CD4-positive, alpha-beta T cell treated with Interleukin-15 for 1 hour (primary cell): ENCODE measurements at places on chromosomes 2 and 18.

DNA sequence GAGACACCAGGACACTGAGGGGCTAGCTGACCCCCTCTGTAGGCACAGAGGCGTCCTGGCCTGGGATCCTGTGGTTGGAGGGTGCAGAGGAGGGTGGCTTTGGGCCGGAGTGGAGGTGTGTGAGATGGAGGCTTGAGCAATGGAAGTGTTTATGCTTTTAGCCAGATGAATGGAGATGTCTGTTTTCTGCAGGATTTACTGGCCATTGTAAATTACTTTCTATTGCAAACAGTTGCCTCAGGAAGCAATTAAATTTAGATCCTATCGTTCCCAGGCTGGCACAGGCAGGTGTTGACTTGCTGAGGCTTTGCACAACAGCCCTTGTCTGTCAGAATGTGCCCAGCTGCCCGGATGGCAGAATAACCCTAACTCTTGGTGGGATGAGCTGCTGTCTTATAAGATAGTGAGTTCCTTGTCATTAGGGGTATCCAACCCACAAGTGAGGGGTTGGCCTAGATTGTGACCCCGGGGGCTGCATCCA is 1.8 kb upstream of the ARID5A start:
- no peak for DNase-seq

GRCh38 chr2:11761259-11761658 is 14.8 kb downstream of the LPIN1 start:
- no peak for DNase-seq

GRCh38 chr2:69188182-69188900 is 175.4 kb downstream of the ANTXR1 start:
- DNase-seq: no peak

DNA sequence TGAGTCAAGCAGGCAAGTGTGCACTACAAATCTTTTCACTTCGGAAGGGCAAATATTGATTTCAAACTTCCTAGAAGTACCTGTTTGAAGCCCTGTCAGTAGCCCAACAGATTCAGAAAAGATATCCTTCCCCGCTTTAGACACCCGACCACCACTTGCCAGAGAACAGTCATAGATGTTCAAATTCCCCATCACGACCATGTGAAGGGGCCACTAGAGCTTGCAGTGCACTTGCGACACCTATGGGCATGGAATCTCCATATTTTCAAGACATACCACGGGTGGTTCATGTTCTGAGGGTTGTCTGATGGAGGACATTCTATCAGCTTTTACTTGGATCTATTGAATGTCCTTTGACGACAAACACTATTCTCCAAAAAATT is 23.8 kb downstream of the GNLY start:
- no peak for DNase-seq

- DNase-seq: no peak
Measured at GRCh38 chr2:118121986-118122524, 33.8 kb downstream of the INSIG2 start.

- no peak for DNase-seq
Measured at GRCh38 chr2:237511433-237511832, 24.4 kb downstream of the MLPH start.

GRCh38 chr2:184597571-184597991 is 748 bp upstream of the ZNF804A start:
- DNase-seq: peak; percentile 31

DNA sequence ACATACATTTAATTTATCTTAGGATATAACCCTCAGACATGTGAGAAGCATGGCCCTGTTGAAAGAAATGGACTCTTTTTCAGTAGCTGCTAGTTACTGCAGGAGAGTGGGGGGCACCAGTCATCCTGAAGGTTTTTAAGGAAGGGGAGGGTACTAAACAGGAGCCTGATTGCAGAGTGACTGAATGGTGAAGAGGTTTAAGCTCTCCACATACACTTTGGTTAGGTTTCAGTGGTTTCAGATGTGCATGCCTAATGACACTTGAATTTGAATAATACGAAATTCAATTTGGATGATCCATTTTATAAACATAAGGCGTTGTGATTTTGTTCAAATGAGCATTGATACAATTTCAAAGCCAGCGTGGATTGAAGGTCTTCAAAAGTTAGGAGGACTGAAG is 10.9 kb upstream of the FAM237A start:
- no peak for DNase-seq

GRCh38 chr2:116094196-116094595 is 1651.8 kb downstream of the DPP10 start:
- no peak for DNase-seq

- no peak for DNase-seq
Measured at GRCh38 chr2:80971-81736, 34.8 kb upstream of the FAM110C start.

- DNase-seq: no peak
Measured at GRCh38 chr2:173192071-173192470, 116.4 kb downstream of the MAP3K20 start.

GRCh38 chr2:5253263-5253662 is 438.9 kb upstream of the SOX11 start:
- DNase-seq: no peak

DNA sequence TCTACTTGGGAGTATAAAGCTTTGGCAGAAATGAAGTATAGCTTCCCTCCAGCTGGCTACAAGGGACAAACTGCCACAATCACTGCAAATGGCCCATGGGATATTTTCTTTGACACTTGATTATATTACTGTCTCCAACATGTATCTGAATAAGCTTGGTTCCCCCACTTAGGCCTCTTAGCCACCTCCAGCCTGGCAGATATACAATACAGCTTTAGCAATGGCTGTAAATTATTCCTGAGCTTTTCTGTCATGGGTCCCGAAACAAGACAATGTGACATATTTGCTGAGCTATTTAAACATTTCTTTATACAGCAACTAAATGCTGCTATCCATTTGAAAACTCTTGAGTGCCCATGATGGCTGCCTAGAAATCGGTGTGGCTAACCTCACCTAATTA is 406.2 kb downstream of the SUCLG1 start:
- no peak for DNase-seq

DNA sequence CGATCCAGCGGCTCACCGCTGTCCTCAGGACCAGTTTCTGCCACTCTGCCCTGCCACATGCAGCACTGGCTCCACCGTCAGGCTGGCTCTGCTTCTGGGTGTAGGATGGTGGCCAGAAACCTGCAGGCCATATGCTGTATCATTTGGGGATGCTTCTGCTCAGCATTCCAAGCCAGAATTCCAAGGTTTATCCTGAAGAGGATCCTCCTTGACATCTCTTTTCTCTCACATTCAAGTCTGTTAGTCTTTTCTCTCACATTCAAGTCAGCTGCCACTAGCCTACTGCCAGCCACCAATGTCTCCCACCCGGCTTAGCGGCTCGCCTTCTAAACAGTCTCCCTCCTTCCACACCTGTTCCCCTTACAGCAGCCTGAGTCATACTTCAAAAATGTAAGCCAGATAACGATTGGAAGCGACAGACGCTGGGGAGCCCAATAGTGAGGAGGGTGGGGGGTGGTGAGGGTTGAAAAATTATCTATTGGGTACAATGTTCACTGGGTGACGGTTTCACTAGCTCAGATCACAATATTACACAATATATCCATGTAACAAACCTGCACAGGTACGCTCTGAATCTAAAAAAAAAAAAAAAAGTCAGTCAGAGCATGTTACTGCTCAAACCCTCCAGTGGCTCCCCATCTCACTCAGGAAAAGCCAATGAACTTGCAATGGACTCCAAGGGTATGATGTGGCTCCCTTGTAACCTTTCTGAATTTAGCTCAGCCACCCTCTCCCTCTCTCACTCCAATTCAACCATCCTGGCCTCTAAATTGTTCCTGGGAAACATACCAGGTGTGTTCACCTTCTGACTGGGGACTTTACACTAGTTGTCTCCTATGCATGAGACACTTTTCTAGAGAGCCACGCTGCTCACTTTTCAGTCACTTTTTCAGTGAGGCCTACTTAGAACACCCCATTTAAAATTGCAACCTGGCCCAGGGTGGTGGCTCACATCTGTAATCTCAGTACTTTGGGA is 38.8 kb upstream of the SP3 start:
- no peak for DNase-seq

DNA sequence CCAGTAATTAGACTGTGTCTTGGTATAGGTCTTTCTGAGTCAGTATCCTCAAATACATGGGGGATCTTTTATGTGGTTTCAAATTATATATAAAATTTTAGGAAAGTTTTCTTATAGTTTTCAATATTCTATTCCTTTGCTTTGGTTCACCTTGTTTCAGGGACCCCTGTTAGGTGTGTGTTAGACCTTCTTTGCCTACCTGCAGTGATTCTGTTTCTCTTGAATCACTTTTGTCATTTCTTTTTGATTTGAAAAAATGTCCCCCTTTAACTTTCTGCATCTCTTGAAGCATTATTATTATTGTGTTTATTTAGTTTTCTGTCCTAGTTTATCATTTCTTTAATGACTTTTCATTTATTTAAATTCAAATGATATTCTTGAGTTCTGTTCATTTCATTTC is 98.7 kb downstream of the FHOD3 start:
- DNase-seq: no peak

GRCh38 chr18:10299643-10300042 is 154.8 kb upstream of the APCDD1 start:
- no peak for DNase-seq

- DNase-seq: no peak
Measured at GRCh38 chr2:197838579-197838978, 34.2 kb downstream of the PLCL1 start.

DNA sequence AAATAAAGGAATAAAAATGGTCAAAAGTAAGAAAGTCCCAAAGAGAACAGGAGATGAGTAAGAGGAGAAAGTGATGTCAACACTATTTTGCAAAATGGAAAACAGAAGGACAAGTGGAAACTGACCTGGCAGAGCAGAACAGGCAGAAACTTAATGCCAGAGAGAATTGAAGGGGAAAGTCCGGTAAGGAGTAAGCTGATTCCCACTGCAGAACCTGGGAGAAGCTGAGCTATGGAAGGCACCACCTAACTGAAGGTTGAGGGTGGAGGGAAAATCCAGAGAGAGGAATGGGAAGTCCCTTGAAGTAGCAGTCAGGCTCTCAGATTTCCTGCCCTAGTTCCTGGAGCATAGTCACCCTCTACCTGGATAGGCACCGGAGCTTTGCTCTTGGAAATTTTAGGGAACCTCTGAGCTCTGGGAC is 59.8 kb downstream of the MOGAT1 start:
- no peak for DNase-seq

DNA sequence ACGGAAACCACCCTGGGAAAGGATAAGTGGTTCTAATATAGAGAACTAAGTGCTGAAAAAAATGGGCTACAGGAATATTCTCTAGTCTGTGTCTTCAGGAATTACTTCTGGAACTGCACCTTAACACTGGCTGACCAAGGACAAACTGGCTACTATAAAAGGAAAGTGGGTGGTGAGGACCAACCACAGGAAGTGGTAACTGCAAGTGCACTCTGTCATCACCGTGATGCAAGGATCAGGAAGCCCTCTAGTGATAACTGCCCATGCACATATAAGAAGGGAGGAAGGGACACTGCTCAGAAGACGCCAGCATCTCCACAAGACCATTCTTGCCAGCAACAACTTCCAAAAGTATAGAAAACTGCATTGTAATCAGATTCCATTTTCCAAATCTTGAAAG is 424.4 kb upstream of the RGPD4 start:
- no peak for DNase-seq

DNA sequence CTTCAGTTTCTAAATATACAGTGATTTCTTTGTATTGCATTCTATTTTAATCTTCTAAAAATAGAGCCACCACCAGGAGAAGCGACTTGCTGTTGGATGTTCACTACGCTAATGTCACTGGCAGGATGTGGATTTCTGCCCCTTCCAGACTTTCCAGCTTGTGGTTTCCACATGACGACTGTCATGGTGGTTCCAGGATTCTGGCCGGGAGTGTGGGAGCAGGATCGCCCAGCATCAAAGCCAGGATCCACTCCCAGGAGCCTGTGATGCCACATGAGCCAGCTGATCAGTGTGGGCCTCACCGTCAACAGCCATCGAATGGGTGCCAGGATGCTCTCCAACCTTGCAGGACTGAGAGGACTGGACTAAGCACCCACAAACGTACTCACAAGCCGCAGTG is 148.8 kb downstream of the HDAC4 start:
- no peak for DNase-seq

GRCh38 chr2:47888581-47889280 is 17.6 kb downstream of the FBXO11 start:
- DNase-seq: peak; percentile 50

GRCh38 chr2:82182270-82182669 is 1877.7 kb upstream of the LRRTM1 start:
- DNase-seq: no peak

GRCh38 chr2:204541637-204542036 is 3.6 kb upstream of the PARD3B start:
- no peak for DNase-seq

DNA sequence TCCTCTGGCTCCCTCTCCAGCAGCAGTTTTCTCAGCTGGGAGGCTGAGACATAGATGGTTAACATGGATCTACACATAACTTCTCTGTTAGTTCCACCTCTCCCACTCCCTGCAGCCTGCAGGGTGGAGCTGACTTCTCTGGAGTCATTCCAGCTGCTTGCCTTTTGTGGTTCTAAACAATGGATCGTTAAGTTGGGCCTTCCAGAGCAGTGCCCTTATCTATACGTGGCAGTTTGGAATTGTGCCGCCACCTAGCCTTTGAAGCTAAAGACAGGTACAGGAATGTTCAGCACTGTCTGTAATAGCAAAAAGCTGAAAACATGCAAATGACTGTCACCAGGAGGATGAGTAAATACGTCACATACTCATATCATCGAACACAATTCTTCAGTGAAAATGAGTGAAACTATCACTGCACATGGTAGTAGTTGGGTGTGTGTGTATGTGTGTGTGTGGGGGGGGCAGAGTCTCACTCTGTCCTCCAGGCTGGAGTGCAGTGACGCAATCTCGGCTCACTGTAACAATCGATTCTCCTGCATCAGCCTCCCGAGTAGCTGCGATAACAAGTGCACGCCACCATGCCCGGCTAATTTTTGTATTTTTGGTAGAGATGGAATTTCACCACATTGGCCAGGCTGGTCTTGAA is 50.3 kb downstream of the SH2D6 start:
- DNase-seq: no peak

DNA sequence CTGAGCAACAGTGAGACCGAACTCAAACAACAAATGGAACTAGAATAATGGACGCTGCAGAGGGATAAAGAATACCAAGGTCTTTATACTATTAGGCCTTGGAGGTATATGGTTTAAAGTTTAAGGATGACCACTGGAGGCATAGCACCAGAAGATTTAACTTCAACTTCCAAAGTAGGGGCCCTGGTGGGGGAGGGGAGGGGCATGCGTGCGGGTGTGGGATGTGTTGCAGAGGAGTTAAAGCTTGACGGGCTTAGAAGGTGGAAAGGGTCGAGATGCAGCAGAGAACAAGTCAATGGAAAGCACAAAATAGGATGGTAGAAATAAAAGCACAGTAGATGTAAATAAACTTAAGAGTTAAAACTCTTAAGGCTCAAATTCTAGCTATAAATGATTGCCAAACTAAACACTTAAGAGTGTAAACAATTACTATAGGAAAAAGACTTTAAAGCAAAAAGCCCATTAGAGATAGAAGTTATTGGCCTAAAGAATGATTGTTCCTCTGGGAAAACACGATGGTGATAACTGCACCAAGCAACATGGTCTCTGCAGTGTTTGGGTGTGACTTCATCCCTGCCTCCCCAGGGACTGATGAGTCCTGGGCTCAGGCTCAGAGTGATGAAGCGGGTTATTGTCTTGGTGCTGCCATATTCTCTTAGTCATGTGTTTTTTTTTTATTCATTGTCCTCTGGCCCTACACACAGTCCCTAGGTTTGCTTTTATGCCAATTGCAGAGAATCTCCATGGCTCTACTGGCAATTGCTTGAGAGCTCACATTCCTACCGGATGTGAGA is 13.0 kb downstream of the RRM2 start:
- DNase-seq: no peak

- no peak for DNase-seq
Measured at GRCh38 chr2:106758901-106759497, 127.0 kb downstream of the ST6GAL2 start.

GRCh38 chr2:42618116-42618515 is 49.7 kb downstream of the MTA3 start:
- no peak for DNase-seq
